ENCODE measurements at places on chromosomes 7 and 10. TPM values are rescaled to one million over a fixed set of nuclear protein-coding genes. Genes with fewer than 3 reads are reported as not detected.
A peak's percentile ranks its signal among the peaks of the same experiment; 100 is the strongest.

- no peak for DNase-seq
Measured at GRCh38 chr10:59896191-59896590, 10.2 kb downstream of the CCDC6 start.

DNA sequence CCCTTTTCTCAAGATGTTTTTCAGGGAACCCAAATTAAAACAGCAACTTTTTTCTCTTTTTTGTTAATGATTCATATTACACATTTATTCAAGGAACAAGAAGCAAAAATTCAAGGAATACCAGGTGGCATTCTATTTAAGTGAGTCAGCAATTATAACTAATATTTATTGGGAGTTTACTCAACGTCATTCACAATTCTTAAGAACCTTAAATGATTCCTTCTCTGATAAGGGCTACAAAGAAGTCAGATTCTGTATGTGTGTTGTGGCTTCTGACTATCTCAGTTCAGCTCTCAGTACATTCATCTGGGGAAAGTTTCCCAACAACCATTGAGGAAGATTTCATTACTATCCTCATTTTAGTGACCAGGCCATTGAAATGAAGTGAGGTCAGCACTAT, 470.7 kb upstream of the AKR1E2 start:
- no peak for DNase-seq

DNA sequence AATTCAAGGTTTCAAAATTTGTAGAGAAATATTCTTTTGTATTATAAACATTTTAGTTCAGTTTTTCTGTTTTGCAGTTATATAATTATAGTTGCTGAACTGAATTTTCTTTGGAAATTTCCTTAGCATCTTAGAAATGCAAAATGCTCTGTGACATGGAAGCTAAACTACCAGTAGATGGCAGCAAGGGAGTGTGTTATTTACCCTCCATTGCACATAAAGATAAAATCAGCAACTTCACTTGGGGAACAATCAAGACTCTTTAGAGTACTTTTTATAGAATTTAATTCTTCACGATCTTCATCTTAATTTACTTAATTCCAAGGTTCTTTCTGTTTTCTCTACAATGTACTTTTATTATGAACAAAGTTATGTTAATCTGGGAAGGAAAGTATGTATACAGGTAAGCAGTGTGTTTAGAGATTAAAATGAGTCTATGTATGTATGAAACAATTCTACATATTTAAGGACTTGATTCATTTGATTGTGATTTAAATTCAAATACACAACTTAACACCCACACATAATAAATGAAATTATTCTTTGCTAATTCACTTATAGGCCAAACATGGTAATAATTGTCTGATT, 404.2 kb downstream of the THSD7A start:
- DNase-seq: no peak

DNA sequence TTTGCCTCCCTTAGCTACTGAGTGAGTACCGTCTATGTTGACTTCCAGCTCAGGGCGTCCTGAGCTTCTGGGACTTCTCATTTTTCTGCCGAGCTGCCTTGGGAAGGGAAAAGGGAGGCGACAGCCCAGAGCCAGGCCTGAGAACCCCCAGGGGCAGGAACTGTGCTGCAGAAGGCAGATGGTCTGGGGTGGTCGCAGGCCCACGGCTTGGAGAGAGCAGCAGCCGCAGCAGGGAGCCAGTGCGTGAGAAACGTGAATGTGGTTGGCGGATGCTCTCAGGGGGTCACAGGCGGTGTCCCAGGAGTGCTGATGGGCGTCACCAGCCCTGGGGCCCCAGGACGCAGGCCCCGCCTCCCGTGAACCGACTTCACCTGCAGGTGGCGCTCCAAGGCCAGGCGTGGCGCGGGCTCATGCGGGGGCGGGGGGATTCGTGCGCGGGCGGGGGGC, 9.2 kb upstream of the PWWP2B start:
- peak; percentile 75 for DNase-seq

GRCh38 chr7:112296432-112296831, 89.9 kb downstream of the ZNF277 start:
- no peak for DNase-seq

- DNase-seq: no peak
Measured at GRCh38 chr10:132575320-132576201, 38.0 kb downstream of the INPP5A start.

- no peak for DNase-seq
Measured at GRCh38 chr10:810351-810846, 120.9 kb upstream of the DIP2C start.

DNA sequence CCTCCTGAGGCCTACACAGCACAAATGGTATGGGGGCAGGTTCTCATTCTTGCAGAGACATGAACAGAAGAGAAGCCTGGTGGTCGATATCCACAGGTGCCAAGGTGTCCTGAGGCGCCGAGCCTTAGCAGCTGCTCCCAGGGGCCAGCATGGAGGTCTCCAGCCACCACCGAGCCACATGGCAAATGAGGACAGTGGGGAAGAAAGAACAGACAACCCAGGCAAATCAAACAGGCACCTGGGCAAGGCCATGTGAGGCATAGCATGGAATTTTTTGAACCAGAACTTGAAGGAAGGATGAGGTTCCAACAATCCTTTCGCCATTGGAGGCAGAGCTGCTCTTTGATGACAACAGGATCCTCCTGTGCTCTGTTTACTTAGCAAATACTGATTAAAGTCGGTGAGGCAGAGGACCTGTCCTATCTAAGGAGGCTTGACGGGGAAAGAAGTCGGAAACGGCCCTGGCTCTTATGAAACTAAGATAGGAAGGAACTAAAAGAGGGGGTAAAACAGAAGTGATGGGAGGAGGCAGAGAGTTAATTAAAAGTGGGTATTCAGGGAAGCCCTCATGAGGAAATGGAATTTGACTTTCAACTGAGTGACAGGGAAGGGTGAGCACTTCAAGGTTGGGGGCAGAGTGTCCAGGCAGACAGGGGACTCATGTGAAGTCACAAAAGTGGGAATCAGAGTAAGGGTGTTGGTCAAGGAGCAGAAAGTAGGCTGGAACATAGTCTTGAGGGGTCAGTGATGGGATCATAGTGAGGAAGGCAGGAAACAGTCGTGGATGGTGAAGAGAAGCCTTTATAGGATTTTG, 8.6 kb upstream of the CALML3 start:
- peak; percentile 27 for DNase-seq

GRCh38 chr10:50892467-50892866, 7.0 kb upstream of the A1CF start:
- DNase-seq: no peak

Gene PFKFB3
- 163 TPM for total RNA-seq

Gene FLNC
- total RNA-seq: 6,311 TPM

Gene DNAJC2
- 33.3 TPM for total RNA-seq

Gene PRTFDC1
- total RNA-seq: 0.17 TPM

Gene SUPV3L1
- total RNA-seq: 39.0 TPM

Gene NUTM2A
- 0.53 TPM for total RNA-seq

Gene UROS
- 47.5 TPM for total RNA-seq

Gene UBE2H
- 77.3 TPM for total RNA-seq
